ENCODE measurements at places on chromosomes 5 and 9.

DNA sequence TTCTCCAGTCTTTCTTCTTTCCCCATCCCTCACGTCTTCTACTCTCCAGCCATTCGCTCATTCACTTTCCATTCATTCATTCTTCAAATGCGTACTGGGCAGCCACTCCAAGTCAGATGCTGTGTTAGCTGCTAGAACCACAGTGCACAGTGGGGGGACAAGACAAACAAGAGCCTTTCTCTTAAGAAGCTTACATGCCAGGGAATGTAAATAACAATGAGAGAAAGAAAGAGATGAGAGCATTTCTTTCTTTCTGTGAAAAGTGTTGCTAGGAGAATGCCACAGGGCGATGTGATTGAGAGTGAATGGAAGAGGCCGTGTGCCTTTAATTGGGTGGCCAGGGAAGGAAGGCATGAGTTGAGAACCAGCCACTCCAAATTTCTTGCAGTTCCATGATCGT lies 46.3 kb upstream of the SMIM23 start:
- no peak for DNase-seq

- no peak for DNase-seq
Measured at GRCh38 chr9:90464978-90465377, 177.6 kb downstream of the DIRAS2 start.

DNA sequence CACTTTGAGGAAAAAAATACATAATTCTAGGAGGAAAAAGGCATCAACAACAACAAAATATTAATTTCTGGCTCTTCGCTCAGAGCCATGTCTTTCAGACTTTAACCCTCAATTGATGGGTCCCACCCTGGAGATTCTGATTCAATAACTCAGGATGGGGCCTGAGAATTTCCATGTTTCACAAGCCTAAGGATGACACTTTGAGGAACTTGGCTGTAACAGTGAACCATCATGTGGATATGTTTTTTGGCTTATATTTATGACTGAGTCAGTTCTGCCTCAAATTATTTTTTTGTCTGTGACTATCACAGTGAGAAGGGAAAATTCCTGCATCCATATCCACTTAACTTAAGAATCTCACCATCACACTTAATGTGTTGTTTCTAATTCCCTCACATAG lies 504.6 kb downstream of the RASEF start:
- DNase-seq = no peak

DNA sequence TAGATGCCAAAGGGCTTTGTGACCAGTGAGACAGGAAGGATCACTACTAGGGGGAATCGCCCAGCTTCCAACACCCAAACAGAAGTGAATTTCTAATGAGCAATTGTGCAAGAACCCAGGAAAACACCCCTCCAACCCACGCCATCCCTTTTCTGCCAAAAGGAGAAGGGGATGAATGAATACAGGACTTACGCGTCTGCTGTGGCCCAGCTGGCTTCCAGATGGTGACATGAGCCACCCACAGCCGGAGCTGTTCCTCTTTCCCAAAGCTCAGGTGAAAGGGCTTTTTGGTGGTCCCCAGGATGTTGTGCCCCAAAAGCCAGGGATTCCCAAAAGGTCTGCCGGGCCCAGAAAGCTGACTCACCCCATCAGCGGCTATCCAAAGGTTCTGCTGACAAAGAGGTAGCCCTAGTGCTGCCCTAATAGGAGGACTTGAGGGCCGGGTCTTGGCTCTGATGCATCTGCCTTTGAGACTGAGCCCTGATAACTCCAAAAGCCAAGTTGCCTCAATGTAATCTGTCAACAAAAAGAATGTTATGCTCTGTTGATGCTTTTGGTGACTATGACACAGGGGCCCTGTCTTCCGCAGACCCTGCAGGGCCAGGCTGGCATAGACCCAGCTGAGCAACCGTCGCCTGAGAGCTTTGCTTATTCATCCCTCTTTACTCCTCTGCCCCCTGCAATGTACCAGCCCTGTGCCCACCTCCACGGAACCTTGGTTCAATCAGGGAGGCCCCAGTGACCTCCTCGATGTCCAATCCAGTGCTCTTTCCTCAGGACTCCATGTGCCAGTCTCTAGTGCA lies 14.5 kb downstream of the GSN start:
- DNase-seq = no peak

- DNase-seq = no peak
Measured at GRCh38 chr5:18662231-18662630, 1028.0 kb downstream of the TAF11L14 start.

- no peak for DNase-seq
Measured at GRCh38 chr9:79384501-79384900, 187.3 kb upstream of the TLE4 start.

GRCh38 chr5:137710086-137710485 lies 25.8 kb downstream of the KLHL3 start:
- no peak for DNase-seq

GRCh38 chr5:79075646-79076426 lies 6.3 kb downstream of the BHMT2 start:
- no peak for DNase-seq

- no peak for DNase-seq
Measured at GRCh38 chr9:37036371-37036775, 2.3 kb upstream of the PAX5 start.

DNA sequence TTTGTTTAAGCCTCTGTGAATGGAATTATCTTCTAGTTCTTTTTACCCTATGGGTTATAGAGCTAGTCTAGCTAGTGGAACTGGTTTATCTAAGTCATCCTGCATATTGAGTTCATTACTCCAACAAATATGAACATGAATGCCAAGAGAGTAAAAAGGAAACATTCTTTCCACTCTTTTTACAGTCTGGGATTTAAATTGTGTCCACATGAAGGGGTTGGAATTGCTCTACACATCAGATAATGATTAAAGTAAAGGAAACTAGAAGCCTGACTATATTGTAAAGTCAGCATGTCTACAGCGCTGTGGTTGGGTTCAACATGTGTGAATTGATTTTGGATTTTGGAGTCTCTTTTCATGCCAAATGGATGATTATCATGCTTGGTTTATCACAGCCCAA lies 173.1 kb downstream of the CCDC171 start:
- DNase-seq = no peak

DNA sequence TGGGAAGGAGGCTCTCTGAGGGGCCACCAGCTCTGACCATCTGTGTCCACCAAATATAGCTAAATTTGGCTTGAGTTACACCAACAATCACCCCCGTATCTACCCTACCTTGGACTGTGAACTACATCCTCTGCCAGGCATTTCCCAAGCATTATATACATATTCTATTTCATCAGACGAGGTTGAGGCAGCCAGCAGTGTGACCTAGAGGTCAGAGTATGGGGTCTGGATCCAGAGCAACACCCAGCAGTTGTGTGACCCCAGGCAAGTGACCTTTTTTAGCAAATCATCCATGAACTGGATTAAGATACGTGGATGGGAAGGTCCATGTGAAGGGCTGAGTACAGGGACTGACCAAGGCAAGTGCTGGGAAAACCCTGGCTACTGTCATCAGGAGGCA lies 180.6 kb downstream of the HSPA4 start:
- DNase-seq = no peak
